ENCODE measurements at places on chromosomes 1 and 21. TPM values are rescaled to one million over a fixed set of nuclear protein-coding genes. Genes with fewer than 3 reads are reported as not detected.
A peak's percentile ranks its signal among the peaks of the same experiment; 100 is the strongest.

DNA sequence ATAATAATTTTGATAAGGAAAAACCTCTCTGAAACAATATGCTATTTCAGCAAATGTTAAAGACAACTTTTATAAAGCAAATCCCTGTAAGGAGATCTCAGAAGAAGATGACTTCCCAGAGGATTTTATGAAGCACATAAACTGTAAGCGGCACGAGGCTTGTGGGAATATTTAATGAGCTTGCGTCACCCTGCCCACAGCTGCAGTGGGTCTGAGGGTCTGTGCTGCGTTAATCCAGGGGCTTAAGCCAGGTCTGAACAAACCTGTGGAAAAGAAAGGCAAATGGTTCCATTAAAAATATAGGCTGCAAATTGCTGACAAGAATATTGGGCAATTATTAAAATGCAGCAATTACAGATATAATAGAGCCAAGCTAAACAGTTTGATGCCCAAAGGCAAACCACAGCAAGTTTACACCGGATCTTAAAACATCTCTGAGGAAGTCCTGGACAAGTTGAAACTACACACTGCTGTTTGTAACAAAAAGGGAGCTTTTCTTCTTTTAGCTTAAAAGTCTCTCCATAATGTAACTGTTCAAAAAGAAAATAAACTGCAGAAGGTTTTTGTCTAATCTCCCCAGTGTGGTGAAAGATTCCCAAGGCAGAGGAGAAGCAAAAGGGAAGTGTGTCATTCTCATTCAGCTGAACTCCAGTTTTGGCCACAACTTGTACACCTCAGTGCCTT, 21.8 kb downstream of the TGFBR3 start:
- H3K36me3 ChIP-seq: peaks cover 15% of the 10 kb centered on the region
- no peaks in the 10 kb centered on the region for H3K4me1 ChIP-seq
- DNase-seq: no peak

GRCh38 chr1:226637147-226637935, 88.8 kb downstream of the STUM start:
- peak; percentile 73 for DNase-seq
- no peak overlapping the region for H3K4me3 ChIP-seq
- no peaks in the 10 kb centered on the region for H3K27me3 ChIP-seq
- H3K36me3 ChIP-seq: peaks cover 66% of the 10 kb centered on the region
- peak overlapping the region; percentile 57 for H3K27ac ChIP-seq

KRTAP20-3 gene
- not detected for total RNA-seq

ZYG11B gene
- total RNA-seq: 84.3 TPM

CASQ2 gene
- 1,479 TPM for total RNA-seq
